ENCODE measurements at places on chromosomes 7 and 10.
A peak's percentile ranks its signal among the peaks of the same experiment; 100 is the strongest.

GRCh38 chr10:127424594-127425264 is 124.4 kb upstream of the NPS start:
- DNase-seq = no peak

- DNase-seq = no peak
Measured at GRCh38 chr7:33578166-33578565, 327.2 kb upstream of the BMPER start.

- DNase-seq = peak; percentile 62
Measured at GRCh38 chr10:75403939-75404814, 2.6 kb upstream of the ZNF503 start.

DNA sequence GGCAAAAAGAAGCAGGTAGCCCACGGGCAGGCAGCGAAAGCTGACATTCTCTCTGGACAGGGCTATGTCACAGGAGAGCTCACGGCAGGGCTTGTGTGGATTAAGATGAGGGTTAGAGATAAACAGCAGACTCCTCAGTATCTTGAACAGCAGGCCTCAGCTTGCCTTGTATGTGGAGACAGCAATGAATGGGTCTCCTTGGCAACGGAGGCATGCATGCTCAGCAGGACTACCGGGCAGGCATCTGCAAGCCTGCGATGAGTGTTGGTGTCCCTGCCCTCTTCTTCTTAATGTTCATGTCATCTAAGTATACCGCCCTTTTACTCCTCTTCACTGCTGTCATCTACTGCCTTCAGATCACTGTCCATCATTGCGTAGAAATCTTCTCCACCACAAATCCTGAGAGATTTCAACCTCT is 81.9 kb upstream of the C1GALT1 start:
- peak; percentile 54 for DNase-seq

GRCh38 chr7:98771519-98771918 is 98.3 kb downstream of the TMEM130 start:
- DNase-seq = no peak

DNA sequence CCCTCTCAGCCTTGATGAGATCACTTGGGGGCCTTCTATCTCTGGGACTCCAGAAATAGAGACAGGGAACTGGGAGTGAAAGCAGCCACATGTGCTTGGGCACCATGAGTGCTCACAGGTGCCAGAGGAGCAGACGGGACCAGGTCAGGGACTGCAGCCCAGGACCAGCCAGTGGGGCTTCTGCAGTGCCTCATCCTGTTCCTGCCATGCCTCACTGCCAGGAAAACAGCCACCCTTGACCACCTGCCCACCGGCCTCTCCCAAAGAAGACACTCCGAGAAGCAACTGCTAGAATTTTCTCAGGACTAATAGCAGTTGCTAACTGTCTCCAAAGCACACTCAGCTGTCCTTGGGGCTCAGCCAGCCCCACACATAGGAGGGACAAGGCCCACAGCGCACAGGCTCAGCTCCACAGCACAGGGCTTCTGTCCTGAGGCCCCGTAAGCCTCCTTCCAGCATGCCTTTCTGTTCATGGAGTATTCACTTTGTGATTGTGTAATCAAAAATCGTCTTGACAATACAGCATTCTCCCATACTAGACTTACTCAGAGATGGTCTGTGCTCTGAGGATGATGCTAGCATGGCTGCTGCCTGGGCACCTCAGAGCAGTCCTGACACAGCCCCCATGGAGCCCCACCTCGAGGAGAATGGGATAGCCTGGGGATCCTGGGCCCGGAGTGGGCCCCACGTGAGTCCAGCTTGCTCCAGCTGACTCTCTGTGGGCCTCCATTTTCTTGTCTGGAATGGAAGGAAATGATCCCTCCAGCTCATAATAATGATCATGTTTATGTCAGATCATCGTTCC is 115.7 kb upstream of the RET start:
- peak; percentile 14 for DNase-seq

DNA sequence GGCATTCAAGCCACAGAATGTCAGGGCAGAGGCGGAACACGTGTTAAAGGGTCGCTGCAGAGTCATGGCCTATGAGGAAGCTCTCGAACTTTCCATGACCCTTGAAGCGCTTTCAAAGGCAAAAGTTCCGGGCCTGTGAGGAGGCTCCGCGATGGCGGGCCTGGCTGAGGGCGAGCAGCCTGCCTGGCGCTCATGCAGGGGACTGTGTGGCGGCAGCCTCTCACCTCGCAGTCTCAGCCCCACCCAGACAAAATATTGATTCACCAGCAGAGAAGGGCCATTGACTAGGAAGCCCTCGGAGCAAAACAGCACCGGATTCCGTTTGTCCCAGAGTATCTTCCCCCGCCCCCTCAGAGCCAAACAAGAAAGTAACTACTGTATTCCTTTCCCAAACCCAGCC is 12.8 kb upstream of the CNNM1 start:
- DNase-seq = no peak

DNA sequence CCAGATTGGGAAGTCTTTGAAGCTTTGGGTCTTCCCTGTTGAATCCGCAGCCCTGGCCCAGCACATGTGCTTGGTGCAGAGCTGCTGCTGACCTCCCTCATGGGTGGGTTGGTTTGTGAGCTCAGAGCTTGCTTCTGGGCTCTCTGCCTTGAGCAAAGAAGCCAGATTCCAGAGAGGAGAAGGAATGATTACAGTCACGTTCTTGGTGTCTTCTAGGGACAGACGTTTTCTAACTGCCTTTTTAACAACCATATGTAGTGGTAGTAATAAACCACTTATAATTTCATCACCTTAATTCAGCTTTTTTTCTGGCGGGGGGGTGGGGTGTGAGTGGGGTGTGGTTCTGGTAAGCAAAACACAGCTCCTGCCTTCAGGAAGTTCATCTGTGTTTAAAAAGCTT is 39.5 kb downstream of the LRMDA start:
- no peak for DNase-seq

GRCh38 chr7:82726038-82726800 is 282.6 kb upstream of the CACNA2D1 start:
- DNase-seq = no peak

DNA sequence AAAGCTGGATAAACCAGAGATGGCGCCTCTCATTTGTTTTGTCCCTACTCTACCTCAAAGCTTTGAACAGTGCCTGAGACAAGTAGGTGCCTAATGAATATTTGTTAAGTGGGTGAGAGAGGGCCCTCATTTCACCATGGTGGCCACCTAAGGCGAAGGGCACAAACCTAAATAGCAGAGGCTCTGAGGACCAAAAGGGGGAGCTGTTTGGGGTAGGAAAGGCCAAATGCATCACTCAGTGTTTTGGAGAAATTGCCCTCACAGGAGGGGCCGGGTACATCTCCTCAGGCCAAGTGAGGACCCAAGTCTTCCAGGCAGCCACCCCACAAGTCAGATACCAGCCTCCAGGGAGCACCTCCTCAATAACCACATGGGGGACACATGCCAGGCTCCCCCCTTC is 14.0 kb downstream of the IMPDH1 start:
- no peak for DNase-seq

GRCh38 chr10:72367301-72367960 is 12.7 kb upstream of the DNAJB12 start:
- no peak for DNase-seq

- no peak for DNase-seq
Measured at GRCh38 chr10:48574817-48575380, 30.0 kb downstream of the ARHGAP22 start.

DNA sequence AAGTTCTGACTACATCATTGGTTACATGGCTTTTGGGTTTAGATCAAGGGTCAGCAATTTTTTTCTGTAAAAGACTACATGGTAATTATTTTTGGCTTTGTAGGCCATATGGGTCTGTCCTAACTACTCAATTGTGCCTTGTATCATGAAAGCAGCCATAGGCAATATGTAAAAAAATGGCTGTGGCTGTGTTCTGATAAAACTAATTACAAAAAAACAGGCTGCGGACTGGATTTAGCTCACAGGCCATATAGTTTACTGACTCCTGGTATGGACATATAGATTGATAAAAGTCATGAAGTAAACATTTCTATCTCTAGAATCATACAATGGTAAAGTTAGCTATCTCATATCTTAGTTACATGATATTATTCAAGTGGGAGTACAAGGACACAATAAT is 375.4 kb downstream of the THSD7A start:
- DNase-seq = no peak

DNA sequence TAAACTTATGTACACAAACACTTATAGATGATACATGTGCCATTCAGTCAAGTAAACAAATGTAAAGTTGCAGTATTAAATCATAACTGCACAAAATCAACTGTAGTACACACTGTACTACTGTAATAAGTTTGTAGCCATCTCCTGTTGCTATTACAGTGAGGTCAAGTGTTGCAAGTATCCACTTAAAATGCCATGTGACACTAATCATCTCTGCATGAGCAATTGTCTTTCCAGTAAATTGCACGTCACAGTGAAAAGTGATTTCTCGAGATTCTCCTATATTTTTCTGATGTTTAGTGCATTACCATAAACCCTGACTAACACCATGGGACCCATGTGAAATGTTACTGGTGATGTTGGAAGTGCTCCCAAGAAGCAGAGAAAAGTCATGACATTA is 293.3 kb upstream of the SP4 start:
- no peak for DNase-seq

DNA sequence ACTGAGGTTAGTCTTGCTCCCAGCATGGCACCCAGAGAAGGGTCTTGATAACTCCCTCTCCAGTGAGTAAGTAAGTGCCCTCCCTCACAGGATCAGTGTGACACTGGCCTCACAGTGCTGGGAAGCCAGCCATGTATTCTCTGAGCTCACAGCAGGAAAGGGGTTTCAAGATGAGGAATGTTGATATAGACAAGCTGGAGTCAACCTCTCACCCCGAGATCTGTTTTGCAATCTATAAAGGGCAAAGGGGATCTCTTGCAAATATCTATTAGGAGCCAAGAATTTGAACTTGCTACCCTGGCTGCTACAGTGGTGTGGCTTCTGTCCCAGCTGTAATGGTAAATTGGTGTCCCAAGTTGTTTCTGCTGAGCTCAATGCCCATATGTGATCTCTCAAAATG is 70.2 kb upstream of the ADAM12 start:
- DNase-seq = no peak

DNA sequence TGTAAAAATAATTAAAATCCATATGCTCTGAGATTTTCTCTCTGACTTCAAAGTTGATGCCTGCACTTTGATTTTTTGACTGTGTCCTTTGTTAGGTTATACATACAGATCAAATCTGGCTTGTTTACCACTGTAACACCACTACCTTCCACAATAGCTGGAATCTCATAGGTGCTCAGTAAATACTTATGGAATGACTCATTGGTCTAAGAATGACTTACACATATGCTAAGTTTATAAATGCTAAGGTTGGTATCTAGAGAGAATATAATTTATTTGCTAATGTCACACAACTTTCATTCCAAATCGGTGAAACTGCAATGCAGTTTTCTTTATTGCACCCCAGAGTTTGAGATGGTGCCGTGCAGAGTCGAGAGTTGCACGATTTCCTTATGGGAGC is 578.5 kb downstream of the SH2D4B start:
- no peak for DNase-seq

- DNase-seq = no peak
Measured at GRCh38 chr7:25562673-25563182, 334.4 kb upstream of the NPVF start.

- peak; percentile 45 for DNase-seq
Measured at GRCh38 chr7:219581-220150, 27.3 kb downstream of the FAM20C start.

- no peak for DNase-seq
Measured at GRCh38 chr7:44183386-44183785, 5.9 kb downstream of the GCK start.

- DNase-seq = no peak
Measured at GRCh38 chr10:96906864-96907263, 74.8 kb downstream of the LCOR start.

Data from breast epithelium (tissue), 4 donors.